HuH-7.5 (cell line): ENCODE measurements at places on chromosomes 3 and 15.

DNA sequence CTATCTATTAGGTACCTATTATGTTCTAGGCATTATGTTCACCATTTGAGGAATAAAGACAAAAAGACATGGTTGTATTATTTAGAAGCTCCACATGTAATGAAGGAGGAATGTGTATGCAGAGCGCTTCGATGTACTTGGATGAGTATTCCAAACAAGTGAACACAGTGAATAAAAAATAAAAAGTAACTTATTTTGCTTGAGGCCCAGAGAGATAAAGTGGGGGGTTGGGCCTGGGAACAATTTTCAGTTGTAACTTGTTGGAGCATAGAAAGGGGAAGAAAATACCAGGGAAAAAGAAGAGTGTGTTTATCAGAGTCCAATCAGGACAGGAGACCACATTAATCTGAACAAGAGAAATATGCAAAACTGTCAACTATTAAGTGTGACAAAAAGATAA is 445.7 kb upstream of the BCHE start:
- DNase-seq = no peak

- DNase-seq = no peak
These were observed 358.0 kb downstream of the WDR72 start for GRCh38 chr15:53401503-53401902.

GRCh38 chr3:64170270-64170669 is 55.0 kb downstream of the PRICKLE2 start:
- DNase-seq = no peak

- no peak for DNase-seq
These were observed 14.5 kb downstream of the TNIK start for GRCh38 chr3:171445620-171446204.

DNA sequence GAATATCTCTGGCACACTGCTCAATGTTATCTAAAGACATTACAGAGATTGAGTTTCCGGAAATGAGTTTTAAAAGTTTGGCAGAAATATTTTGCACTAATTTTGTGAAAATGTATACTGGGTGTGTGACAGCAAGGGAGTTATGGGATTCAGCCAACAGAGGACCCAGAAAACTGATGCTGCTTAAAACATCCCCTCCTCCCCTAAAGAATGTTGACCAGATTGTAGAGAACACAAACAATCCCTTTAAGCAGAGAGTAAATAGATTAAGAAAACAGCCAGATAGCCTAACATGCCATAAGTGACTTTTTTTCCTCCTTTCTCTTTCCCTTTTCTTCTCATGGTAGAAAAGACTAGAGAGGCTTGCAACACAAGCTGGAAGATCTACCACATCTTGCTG is 928.0 kb upstream of the ALCAM start:
- no peak for DNase-seq

- no peak for DNase-seq
These were observed 567.5 kb upstream of the CCDC54 start for GRCh38 chr3:106809623-106810299.

GRCh38 chr3:172786036-172786435 is 35.5 kb downstream of the ECT2 start:
- no peak for DNase-seq

DNA sequence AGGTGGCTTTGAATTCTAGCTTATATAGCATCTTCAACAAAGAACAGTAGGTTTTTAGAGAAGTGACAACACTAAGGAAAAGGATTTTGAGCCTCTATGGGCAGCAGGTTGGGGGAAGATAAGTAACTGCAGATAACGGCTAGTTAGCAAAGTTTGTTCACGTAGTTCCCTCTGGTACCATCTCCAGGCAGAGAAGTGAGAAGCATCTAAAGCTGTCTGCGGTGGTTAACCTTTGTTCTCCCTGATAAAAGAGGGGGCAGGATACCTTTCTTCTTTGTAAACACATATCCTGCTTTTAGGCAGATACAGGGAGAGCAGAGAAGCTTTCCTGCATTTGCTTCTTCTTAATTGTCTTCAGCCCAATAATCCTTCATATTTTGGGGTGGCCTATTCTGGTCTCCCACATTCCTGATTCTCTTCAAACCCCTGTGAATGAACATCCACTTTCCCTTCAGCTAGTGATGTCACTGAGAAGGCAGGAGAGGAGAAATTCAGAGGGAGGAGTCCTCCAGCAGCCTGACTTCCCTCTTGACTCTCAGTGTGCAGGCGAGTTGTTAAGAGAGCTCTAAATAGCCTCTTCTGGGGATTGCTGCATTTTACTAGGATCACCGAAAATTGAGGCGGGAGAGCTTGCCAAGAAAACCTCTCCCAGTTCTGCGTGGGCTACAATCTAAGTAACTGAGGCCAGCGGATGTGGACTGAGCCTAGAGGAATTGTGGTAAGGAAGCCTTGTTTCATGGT is 393.7 kb upstream of the C2CD4B start:
- no peak for DNase-seq

- no peak for DNase-seq
These were observed 40.1 kb upstream of the PSMD6 start for GRCh38 chr3:64063207-64063982.

- no peak for DNase-seq
These were observed 92.3 kb downstream of the FRMD5 start for GRCh38 chr15:44102675-44103254.

DNA sequence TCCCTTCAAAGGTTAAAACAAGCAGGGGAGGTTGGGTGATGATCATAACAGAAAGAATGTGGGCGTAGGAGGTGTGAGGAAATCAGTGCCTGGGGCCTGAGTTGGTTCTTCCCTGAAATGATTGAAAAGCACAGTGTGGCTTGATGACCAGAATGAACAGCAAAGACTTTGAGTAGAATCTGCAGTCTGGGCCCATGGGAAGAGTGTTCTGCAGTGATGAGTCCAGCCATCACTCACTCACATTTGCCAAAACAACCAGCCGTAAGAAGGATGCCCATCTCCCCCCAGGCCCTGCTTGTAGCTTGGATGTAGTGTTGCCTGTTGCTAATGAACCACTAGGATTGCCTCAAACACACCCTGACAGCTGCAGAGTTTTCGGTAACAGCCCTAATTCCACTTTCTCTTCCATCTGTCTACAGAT is 67.9 kb downstream of the VGLL3 start:
- no peak for DNase-seq

DNA sequence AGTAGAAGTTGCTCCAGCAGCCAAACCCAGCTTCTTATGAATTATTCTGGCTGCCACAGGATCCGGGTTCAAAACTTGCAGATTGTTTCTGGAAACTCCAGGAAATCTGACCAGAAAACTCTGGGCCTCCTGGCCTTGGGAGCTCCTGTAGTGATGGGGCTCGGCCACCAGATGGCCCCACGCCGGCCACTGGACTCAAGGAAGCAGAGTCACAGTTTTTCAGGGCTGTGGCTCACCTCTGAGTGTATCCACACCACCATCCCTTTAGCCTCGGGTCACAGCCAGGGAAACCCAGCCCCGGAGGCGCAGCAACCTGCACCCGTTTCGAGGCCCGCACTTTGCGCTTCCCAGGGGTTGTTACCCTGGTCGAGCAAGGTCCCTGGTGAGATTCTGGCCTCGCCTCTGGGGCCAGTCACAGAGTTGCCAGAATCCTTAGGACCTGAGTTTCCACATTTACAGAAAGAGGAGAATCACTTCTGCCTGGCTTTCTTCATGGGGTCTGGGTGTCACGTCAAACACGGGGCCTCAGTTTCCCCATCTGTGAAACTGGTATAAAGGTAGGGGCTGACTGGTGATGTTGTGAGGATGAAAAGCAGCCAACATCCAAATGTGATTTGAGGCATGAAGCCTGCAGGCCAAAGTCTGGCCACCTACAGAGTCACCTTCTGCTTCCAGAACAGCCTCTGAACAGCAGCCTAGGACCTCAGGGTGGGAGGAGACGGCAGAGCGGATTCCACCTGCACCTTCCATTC is 53.5 kb upstream of the LCTL start:
- peak; percentile 97 for DNase-seq
